ENCODE measurements at places on chromosomes 11 and 22.

DNA sequence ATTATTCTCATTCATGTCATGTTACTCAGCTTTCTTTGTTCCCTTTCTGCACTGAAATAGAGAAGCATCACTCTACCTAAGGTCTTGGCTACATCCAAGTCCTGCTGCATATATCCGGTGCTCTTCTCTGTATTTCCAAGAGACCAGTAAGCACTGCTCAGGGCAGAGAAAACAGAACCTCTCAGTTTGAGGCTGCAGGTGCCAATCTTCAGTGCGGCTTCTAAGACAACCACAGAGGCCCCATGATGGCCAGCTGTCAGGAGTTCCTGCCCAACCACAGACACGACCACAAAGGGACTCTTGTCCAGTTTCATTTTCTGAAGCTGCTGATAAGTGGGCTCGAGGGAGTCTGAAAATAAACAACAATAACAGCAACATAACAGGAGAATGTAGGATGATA, 378.4 kb upstream of the PITPNB start:
- no peak for DNase-seq

GRCh38 chr22:44407987-44408828, 89.8 kb downstream of the RTL6 start:
- no peak for DNase-seq

- no peak for DNase-seq
Measured at GRCh38 chr22:22553735-22554586, 5.1 kb downstream of the PRAME start.

DNA sequence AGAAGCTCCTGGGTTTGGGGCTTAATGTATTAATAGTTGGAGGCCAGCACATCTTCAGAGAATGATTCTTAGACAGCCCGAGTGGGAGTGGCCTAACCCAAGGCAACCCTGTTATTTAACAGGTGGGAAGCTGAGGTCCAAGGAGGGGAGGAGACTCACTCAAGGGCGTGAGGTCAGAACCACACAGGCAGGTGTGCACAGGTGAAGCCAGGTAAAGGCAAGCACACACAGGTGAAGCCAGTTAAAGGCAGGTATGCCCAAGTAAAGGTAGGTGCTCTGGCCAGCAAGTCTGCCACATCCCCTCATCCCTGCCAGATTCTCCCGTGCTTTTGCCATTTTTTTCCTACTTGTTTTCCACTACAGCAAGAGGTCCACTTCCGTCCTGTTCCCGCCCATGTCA, 2.9 kb upstream of the SHANK2 start:
- DNase-seq, result no peak

DNA sequence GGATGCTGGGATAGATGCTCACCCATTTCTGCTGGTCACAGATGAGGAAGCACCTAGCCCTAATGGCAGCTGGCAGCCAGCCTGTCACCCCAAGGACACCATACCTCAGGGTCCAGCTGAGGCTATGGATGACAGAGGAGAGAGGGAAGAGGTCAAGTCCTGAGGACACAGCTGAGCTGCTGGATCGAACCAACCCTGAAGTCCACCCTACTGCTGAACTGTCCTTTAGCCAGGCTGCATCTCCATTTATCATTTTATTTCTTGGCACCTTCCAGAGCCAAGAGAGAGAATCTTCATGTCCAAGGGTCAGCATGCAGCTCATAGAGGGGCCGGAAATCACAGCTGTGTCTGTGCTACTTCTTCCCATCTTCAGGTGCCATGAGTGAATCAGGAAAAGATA, 30.9 kb downstream of the RPS6KA4 start:
- no peak for DNase-seq

DNA sequence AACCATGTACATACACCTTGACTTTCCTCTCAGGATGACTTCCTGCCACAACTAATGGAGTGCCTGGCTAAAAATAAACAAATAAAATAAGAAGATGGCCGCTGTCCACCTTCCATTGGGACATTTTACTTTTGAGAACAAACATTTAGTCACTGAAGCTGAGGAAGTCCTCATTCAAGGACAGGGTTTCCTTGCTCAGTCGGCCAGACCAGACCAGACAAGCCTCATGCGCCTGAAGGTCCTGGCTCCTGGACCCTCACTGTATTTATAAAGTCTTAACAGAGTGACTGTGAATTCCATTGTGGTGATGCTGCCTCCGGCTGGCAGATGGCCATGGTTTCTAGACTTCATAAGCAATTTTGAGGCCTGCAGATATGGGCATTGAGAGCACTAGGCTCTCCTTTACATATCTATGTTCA, 114.5 kb downstream of the MAML2 start:
- no peak for DNase-seq

DNA sequence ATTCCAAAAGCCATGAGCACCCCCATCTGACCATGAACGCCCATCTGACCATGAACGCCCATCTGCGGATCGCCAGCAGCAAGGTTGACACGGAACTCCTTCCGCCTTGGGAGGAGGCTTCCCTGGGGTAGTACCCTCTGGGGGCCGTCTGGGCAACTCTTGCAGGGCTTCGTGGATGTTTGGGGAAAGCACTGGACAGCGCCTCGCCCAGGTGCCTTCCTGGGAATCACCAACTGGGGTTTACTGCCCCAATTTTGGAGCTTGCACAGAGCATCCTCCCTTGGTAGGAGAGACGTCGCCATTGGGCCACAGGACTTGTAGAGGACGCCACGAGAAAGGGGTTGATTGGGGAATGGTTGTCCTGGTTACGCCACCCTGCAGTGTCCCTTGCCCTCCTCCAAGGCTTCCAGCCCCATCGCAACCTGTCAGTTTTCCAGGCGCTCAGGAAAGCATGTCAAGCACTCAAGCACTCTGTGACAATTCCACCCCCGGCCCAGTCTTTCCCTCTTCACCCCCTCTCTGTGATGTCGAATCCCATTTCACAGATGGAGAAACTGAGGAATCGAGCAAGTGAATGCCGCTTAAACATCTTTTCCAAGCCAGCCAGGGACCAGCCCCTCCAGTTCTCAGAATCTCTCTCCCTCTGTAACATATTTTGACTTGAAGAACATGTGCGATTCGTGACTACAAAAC, 914 bp upstream of the PRDM11 start:
- peak; percentile 90 for DNase-seq

DNA sequence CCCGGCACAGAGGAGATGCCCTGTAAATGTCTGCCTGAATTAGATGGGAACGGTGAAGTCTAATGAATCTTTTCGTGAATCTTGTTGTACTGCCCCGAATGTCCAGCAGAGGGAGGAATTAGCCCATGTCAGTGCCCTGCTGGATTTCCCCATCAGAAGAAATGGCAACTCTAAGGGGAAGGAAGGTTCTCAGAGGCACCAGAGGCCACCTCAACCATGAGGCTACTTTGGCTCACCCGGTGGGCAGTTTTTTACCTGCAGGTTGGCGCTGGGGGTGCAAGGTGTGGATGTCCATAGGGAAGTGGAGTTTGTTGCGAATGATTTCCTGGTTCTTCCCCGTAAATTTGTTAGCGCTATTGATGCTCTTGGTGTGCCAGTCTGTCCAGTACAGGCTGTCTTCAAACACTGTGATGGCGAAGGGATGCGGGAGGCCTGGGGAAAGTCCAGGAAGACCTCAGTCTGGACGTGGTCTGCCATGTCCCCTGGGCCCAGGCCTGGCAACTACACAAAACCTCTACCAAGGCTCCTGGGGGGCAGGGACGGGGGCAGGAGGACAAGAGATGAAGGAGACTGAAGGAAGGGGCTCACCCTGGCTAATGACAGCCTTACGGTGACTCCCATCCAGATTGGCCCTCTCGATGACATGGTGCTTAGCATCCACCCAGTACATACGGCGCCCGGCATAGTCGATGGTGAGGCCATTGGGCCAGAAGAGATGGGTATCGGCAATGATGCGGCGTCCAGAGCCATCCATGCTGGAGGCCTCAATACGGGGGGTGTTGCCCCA, 28.5 kb downstream of the LRP4 start:
- DNase-seq, result peak; percentile 82
